CD4-positive, alpha-beta T cell treated with Interleukin-2 at 100 ng/mL for 4 hours (primary cell): ENCODE measurements at places on chromosomes 16 and 17.
A peak's percentile ranks its signal among the peaks of the same experiment; 100 is the strongest.

GRCh38 chr16:47946092-47946491 is 209.7 kb downstream of the ABCC12 start:
- no peak for DNase-seq

GRCh38 chr17:74307984-74308773 is 17.8 kb upstream of the KIF19 start:
- DNase-seq, result no peak

DNA sequence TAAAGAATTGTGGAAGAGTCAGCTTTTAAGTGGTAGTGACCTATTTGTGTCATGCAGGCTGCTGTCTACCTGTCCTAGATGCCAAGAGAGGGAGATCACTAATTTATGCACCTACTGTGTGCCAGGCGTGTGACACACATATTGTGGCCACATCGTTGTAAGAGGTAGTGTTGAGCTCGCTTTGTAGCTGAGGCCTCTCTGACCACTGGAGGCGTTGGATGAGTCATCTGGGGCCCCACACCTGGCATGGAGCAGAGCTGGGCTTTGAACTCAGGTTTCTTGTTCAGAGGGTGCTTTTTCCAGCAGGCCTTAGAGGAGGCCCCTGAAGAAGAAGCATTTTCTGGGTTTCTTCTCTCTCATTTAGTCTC is 52.3 kb upstream of the LGALS9 start:
- DNase-seq, result peak; percentile 12

DNA sequence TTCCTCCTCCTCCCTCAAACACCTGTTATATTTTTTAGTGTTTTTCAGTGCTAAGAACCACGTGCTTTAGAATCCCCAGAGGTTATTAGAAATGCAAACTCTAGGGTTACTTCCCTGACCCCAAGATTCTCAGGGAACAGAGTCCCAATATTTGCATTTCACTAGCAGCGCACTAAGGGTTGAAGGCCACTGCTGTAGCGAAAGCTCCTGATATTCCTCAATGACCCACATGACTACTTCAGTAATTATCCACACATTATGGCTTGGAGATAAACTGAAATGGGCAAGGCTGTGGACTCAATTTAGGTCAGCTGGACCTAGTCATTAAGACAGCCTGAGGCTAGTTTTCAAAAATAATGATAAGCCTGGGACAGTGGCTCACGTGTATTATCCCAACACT is 78.5 kb upstream of the BCAR1 start:
- DNase-seq, result no peak

GRCh38 chr17:76816590-76817135 is 51.5 kb upstream of the MGAT5B start:
- peak; percentile 65 for DNase-seq

- DNase-seq, result no peak
These were observed 10.0 kb upstream of the TBX4 start for GRCh38 chr17:61442136-61442775.

GRCh38 chr17:64423881-64424280 is 25.0 kb upstream of the MILR1 start:
- no peak for DNase-seq

DNA sequence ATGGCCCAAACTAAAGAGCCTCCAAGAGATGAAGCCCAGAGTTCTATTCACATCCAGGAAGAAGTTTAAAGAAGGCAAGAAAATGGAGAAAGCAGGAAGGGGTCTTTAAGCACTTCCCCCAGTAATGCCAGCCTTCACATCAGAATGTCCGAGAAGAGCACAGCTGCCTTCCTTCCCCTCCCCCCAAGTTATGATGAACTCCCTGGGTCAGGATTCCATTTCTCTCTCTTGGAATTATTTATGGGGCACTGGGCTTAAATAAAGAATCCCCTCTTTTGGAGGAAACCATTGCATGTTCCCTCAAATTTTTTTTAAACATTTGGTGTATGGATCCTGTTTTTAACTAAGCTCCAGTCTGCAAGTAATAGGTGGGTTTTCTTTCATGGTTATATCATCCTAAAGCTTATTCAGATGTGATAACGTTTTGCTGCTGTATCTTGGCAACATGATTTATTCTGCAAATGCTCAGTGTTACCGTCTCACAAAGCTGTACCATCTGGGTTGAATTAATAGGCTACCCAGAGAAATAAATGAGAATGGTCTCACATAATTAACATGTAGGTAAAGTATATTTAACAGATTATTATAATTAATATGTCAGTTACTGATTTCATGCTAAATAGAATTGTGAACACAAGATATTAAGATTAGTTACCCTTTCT is 160.9 kb upstream of the TOX3 start:
- no peak for DNase-seq

DNA sequence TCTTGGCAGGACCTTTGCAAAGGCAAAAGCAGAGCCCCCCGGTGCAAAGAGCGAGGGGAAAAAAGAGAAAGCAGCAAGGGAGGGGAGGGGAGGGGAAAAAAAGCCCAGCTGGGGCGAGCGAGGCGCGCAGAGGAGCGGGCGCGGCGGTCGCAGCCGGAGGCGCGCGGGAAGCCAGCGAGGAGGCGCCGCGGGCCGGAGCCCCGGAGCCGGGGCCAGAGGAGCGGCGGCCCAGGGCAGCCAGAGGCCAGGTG is 129 bp downstream of the IRX5 start:
- DNase-seq, result no peak

GRCh38 chr16:75798714-75799113 is 72.4 kb upstream of the CPHXL start:
- no peak for DNase-seq

- DNase-seq, result no peak
These were observed 20.2 kb downstream of the FOXN1 start for GRCh38 chr17:28526381-28526780.

DNA sequence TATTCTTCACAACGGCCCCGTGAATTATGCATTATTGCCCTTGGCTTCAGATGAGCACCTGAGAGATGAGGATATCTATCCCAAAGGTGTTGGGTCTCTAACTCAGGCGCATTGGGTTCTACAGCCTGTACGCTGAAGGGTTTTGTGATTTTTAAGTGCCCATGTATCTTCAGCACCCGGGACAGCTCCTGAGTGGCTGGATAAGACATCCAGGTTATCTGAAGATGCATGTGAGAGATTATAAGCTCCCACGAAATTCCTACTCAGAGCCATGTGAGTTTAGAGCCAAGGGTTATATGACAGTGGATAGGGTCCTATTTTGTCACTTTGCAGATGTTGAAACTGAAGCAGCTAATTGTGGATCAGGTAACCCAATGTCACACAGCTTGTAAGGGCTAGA is 612.3 kb upstream of the EEF2KMT start:
- DNase-seq, result no peak

- no peak for DNase-seq
These were observed 8.4 kb upstream of the MTSS2 start for GRCh38 chr16:70694088-70694867.

DNA sequence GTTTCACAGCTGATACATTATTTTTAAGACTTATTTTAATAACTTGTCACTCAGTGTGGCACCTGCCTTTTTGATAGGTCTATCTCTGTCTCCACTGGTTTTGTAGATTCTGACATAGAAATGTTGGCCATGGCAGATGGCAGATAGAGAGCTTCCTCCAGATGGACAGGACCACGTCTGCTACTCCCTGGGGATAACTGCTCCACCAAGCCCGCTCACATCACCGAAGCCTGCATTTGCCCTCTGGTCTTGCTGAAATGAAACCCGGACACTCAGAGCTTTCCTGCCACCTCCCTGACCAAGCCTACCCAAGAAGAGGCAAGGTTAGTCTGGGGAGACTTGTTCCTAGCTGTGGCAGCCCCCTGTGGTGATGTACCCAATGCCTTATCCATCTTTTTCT is 16.4 kb upstream of the HAP1 start:
- no peak for DNase-seq

GRCh38 chr16:11794996-11795886 is 1.8 kb downstream of the ZC3H7A start:
- DNase-seq, result no peak

- DNase-seq, result no peak
These were observed 89.2 kb upstream of the CDC42EP4 start for GRCh38 chr17:73400915-73401545.

DNA sequence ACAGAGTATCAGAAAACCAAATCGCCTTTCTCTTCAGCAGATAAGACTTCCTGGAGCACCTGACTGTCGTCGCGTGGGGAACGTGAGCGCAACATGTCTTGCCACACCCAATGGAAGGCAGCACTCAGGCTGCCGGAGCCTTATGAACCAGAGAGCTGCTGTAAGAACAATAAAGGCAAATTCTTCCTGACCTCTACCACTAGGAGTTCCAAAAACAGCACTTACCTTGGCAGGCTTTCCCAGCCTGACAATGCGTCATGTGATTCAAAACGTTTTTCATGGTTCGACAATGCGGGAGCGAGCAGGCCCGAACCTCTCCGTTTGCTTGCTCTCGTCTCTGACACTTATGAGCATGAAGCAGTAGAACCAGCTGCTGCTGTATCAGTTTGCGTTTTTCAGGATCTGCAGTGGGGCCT is 75.8 kb upstream of the TRAP1 start:
- DNase-seq, result no peak

- no peak for DNase-seq
These were observed 32.6 kb downstream of the CDRT15 start for GRCh38 chr17:14204084-14204483.

- no peak for DNase-seq
These were observed 81.6 kb upstream of the XYLT1 start for GRCh38 chr16:17552351-17552750.

DNA sequence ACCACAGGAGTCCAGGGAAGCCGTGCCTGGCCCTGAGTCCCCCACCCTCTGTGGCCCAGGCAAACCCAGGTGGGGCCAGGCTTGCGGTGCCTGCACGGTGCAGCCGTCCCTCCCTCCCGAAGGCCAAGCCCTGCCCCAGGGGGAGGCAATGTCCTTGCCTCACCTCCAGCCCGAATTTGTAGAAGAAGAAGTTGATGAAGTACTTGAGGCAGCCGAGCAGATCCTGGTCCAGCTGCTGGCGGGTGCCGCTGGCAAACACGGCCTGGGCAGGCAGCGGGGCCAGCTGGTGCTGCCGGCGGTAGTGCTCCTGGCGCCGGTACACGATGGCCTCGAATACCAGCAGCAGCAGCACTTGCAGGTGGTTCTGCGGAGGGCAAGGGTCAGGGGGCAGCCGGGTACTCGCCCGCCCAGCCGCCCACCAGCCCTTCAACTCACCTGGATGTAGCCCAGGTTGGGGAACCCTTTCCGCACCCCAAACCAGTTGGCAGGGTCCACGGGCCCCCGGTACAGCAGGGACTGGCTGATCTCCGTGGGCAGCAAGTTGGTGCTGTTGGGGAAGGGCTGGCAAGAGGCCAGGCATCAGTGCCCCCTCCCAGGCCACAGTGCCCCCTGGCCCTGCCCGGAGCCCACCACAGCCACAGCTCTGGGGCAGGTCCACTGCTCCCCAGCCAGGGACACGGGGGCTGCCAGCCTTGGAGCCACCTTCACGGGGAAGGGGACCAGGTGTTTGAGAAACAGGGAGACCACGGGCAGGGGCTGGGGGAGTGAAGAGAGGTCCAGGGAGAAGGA is 26.1 kb downstream of the CTU2 start:
- no peak for DNase-seq

- DNase-seq, result no peak
These were observed 117.6 kb upstream of the HAS3 start for GRCh38 chr16:68987734-68988457.

DNA sequence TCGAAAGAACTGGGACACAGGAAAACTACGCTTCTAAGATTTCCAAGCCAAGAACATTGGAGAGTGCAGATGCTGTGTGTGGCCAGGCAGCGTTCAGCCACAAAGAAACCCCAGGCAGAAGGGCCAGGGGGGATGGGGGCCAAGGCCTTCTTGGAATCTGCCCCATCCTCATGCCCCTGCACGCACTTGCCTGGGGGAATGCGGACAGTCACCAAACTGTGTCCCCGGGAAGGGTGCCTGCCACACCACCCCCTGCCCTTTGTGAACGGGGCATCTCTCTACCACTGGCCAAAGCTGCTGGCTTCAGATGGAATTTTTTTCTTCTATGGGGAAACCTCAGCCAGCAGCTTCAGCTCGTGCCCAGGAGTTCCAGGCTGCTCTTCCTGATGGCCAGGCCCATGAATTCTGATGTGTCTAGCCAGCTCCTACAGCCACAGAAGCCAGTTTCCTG is 32.0 kb upstream of the DNAH17 start:
- no peak for DNase-seq

DNA sequence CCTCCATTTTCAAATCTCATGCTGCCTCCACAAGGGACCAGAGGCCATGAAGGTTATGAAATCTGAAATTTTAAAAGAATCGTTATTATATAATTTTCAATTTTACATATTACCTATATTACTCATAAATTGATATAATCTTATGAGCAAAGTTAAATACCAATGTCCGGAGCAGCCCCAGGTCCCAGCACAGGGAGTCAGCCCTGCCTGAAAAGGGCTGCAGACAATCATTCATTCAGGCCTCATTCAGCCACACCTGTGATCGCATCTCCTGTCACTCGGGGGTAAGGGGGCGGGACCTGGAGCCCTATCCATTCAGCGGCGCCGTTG is 172.5 kb downstream of the AHSP start:
- no peak for DNase-seq

GRCh38 chr17:20012017-20012536 is 2.9 kb downstream of the SPECC1 start:
- no peak for DNase-seq

GRCh38 chr16:70601576-70602575 is 44.5 kb upstream of the IL34 start:
- DNase-seq, result no peak

DNA sequence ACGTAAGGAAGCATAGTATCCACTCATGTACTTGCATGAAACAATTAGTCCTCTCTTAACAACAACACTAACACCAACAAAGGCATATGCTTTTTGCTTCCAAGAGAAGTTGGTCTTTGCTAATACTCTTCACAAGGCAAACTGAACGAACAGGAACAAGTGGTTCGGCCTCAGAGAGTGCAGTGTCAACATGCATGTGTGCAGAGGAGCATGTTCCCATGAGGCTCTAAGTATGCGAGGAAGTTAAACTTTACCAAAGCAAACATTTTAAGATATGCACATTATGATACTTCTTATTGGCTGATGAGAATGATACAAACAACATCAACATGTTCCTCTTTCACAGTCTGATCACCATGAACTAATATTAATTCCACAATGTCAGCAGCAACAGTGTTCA is 285.3 kb upstream of the IRX5 start:
- DNase-seq, result no peak

DNA sequence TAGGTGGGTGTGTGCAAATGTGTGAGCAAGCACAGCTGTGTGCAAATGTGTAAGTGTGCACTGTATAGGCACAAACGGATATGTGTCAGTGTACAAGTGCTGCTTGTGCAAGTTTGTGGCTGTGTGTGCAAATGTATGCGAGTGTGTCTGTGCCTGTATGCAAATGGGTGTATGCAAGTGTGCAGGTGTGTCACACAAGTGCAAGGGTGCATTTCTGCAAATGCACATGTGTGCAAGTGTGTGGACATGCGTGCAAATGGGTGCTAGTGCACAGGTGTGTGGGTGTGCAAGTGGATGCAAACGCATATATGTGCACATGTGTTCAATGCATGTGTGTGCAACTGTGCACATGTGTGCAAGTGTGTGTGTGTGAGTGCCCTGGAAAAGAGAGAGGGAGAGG is 76.5 kb upstream of the TNRC6C start:
- no peak for DNase-seq
